ENCODE measurements at places on chromosomes 7 and 10.
A peak's percentile ranks its signal among the peaks of the same experiment; 100 is the strongest.

DNA sequence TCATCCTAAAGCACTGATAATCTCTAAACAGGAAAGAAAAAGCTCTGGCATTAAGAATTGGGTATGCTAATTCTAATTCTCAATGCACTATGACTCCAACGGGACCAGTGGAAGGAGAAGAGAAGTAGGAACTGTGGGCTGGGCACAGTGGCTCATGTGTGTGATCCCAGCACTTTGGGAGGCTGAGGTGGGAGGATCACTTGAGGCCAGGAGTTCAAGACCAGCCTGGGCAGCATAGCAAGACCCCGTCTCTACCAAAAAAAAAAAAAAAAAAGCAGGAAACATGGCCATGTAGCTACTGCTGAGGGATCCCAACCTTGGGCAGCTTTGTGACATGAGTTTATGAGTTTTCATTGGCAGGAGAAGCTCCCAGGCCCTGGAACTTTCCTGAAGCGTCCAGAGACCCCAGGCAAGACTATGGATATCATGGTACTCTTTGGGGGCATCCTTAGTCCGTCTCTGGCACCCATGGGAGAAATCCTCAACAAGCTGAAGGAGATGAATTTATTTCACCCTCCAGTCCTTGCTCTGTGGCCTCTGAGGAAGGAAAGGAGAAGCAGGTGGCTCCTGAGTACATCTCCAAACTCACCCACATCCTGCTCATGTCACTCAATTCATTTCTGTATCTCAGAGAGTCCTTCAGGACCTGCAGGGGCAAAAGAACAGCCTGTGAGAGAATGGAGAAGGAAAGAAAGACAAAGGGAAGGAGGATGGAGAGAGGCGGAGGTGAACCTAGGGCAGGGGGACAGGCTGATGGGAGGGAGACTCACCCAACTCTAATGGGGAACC lies 99.5 kb downstream of the SPDYE5 start:
- DNase-seq = no peak

DNA sequence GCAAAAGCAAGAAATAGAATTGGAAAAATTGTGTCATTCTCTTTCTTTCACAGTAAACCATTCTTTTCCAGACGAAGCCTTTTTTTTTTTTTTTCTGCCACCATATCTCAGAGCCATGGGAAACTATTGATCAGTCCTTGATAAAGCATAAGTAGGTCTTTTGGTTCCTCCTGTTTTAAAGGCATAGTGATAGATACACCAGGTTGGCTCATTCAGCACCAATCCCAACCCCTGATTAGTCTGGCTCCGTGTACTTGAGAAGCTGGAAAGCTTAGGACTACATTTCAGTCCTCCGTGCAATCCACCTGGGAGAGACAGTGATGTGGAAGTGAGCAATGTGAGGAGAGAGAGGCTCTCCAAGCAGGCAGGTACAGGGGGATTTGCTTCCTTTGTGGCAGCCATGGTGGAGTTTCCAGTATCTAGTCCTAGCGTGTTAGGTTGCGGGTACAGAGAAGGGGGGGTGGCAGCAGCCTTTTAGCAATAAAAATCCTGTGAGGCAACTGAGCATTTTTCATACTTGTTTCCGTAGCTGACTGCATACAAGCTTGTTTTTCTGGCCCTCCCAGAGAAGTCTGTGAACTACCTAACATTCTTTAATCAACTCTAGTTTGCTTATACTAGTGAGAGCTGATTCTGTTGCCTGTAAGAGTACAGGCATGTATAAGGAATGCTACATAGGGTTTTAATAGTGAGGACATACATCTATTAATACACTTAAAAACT lies 127.4 kb upstream of the CTTNBP2 start:
- no peak for DNase-seq

DNA sequence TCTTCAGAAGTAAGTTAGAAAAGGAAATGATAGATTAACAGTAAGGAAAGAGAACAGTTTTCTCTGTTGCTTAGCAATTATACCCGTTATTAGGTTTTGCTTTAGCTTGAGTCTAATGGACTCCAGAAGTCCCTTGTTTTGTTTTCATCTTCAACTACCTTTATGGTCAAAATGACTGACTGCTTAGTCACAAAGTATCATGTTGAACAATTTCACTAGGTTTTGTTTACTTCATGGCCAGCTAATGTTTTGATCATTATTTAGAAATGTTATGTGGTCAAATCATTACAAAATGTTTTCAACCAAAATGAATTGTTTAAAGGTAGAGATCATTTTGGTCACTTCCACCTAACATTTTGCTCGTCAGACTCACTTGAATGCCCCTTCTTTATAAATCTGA lies 1.9 kb downstream of the UBN2 start:
- no peak for DNase-seq

GRCh38 chr7:55063633-55064032 lies 44.8 kb downstream of the EGFR start:
- no peak for DNase-seq

DNA sequence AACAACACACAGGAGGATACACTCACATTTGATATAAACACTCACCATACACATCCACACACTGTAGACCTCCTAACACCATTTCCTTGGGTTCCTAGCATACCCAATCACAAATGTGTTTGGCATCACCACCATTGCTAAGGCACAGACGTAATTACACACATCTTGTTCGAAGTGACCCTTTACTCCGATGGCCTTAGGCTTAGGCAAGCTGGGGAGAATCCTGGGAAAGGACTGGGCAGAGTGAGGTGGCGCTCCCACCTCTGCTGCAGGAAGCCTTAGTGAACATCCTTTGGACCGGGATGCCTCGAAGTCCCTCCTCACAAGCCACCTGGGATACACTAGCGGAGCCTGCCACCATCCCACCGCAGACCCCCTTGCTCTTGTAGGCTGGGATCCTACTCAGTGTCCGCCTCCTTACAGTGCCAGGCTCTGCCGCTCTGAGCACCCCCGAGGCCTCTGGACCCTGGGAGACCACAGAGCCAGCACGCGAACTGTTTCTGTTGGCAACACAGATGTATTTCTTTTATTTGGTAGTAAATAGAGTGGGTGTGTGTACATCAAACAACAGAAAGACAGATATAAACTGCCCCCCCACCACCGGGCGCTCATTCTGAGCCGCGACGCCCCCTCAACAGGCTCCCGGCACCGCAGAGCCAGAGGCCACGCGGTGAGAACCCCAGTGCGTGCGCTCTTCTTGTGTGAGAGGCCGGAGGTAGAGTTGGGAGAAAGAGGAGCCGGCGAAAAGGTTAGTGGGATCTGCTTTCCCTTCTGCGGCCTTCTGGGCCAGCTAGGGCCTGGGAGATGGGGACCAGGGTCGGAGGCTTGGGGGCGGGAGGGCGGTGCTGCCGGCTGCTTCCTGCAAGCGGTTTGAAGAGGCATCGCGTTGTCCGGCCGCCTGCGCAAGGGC lies 5.9 kb upstream of the HMX2 start:
- no peak for DNase-seq

DNA sequence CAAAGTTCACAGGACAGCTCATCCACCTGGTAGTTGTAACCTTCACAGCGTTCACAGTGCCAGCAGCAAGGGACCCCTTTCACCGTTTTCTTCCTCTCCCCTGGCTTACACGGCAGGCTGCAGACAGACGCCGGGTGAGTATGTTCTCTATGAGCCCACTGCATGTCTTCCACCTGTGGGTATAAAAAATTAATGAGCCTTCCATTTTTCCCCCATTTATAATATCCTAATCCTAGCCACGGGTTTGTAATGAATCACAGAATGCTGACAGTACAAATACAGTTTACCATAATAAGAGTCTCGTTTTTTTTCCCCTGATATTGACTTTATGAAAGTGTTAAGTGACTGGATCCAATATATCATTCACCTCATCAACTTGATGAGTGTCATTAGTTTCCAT lies 719.0 kb downstream of the GRM8 start:
- DNase-seq = peak; percentile 91

- DNase-seq = no peak
Observed at GRCh38 chr10:71276873-71277272, 42.2 kb upstream of the SLC29A3 start.

DNA sequence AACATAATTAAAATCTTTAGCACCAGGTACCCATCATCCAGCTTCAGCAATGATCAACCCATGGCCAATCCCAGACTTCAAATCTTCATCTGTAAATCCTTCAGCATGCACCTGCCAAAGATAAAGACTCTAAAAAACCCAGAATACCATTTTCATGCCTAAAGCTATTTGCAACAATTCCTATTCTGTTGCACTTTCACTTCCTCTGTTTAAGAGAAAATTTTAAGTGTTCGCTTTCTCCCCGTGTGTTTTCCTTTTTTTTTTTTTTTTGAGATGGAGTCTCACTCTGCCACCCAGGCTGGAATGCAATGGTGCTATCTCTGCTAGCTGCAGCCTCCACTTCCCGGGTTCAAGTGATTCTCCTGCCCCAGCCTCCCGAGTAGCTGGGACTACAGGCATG lies 31.8 kb upstream of the HTR5A start:
- no peak for DNase-seq

- no peak for DNase-seq
Observed at GRCh38 chr7:132213583-132213982, 362.7 kb downstream of the PLXNA4 start.

GRCh38 chr10:72012796-72013195 lies 48.6 kb downstream of the CHST3 start:
- DNase-seq = no peak

GRCh38 chr10:100948916-100949315 lies 20.4 kb upstream of the SEMA4G start:
- no peak for DNase-seq

Measured in NCI-H187 treated with DMSO at 0.1 percent for 48 hours (cell line).